Urinary bladder (tissue), 4 donors: ENCODE measurements at places on chromosomes 11 and 22. TPM values are rescaled to one million over a fixed set of nuclear protein-coding genes. Genes with fewer than 3 reads are reported as not detected.

- no peak for DNase-seq
Observed at GRCh38 chr11:19970944-19971343, 189.3 kb downstream of the DBX1 start.

OSM gene
- total RNA-seq, result 0.32 TPM

GRCh38 chr22:27571463-27572277, 229.9 kb downstream of the MN1 start:
- DNase-seq, result no peak

GRCh38 chr11:123653827-123654565, 428 bp downstream of the SCN3B start:
- no peak for DNase-seq

OR52I1 gene
- total RNA-seq, result not detected

SLC5A1 gene
- total RNA-seq, result 0.05 TPM

FHIP1B gene
- 14.5 TPM for total RNA-seq

RAB36 gene
- total RNA-seq, result 2.0 TPM

- no peak for DNase-seq
Observed at GRCh38 chr11:122179961-122180834, 64.2 kb upstream of the BLID start.

GAB4 gene
- total RNA-seq, result not detected

DNA sequence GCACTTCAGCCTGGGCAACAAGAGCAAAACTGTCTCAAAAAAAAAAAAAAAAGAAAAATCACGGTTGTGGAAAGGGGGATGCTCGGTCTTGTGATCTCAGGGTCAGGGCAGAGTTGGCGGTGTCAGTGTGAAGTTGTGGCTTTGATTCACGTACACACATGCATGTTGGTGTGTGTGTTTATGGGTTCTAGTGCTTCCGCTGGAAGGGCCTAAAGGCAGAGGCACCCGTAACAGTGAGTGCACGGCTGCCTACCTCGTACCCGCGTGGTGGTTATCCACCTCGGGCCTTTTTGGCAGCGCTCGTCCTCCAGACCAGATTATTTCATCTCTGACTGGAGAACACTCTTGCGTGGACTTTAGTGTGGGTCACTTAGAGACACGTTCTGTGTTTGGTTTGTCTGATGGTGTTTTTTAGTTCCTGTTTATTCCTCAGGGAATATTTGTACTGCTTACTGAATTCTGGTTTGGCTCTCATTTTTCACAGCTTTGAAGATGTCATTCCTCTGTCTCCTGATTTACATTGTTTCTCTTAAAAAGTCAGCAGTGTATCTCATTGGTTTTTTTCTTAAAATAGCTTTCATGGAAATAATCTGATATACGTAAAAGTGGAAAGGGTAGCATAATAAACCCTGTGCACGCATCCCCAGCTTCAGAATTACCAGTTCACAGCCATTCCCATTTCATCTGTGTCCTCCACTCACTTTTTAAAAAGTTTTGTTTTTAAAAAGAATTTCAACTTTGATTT, 15.6 kb downstream of the ZBED4 start:
- no peak for DNase-seq

EIF4G2 gene
- total RNA-seq, result 646 TPM
